ENCODE measurements at places on chromosomes 7 and 10.

DNA sequence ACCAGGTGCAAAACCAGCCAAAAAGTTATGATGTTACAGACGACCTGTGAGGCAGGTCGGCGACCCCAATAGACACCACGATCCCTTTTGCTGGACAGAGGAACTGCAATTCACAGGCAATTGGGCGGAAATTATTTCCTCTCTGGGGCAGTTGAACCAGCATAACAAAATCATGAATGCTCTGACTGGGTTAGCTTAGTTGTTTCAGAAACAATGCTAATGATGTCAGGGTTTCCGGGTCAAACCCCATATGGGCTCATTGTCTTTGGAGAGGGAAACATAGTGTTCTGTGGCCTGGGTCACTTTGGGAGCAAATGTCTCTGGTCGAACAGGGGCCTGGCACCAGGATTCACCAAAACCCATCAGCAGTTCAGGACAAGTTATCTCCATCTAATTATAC lies 669.1 kb upstream of the NRP1 start:
- no peak for DNase-seq

DNA sequence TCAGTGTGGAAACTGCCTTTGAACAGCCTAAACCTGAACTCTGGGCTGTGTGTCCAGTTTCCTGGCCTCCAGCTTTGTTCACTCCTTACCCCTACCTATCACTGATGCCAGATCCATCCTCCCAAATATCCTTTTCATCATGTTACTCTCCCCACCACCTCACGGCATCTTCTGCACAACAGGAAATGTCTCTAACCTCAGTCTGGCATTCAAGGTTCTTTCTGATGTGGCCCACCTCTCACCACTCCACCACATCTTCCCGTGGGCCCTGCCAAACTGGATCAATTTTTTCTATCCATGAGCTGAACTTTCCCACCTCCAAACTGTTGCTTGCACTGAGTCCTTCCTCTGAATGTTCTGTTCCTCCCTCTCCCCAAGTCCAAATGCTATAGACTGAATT lies 35.8 kb upstream of the MAP3K8 start:
- DNase-seq, result no peak

DNA sequence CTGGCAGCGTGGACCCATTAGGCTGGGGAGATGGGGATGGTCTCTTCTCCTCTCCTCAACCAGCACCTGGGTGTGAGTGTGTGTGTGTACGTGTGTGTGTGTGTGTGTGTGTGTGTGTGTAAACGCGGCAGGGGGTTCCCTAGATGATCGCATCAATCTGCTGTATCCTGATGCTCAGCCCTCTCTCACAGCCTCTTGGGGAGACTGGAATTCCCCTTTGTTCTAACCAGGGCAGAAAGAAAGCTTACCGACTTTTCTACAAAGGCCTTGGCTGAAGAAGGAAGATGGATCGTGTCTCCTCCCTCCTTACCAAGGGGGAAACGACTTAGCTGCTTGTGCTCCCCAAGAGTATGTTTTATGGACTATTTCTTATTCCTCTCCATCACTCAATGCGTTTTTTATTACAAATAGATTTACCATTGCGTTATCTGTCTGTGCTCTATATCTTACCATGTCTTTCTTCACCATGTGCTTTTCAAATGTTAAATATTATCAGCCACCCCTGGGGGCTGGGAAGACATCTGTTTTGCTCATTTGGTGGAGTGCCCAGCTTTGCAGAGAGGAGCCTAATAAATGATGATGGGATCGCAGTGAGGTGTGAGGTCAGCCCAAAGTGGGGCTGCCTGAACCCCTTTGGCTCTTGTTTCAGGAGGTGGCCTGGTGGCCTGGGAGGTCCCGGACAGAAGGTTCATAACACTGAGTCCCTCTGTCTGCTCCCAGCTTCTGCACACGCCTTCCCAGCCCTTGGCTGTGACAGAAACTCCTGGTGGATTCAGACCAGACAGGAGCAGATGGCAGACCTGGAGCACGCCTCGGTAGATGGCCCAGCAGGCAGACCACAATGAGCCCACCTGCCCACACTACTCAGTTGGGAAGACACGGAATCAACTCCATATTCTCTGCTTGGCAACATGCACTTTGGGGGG lies 262.0 kb downstream of the PRPF18 start:
- DNase-seq, result no peak

GRCh38 chr10:97547271-97547600 lies 25.3 kb upstream of the ANKRD2 start:
- DNase-seq, result no peak

- DNase-seq, result no peak
These were observed 11.4 kb upstream of the FAS start for GRCh38 chr10:88979153-88979562.

- DNase-seq, result no peak
These were observed 101.5 kb downstream of the ZNF92 start for GRCh38 chr7:65475040-65475726.

GRCh38 chr7:128937271-128937646 lies 468 bp upstream of the IRF5 start:
- DNase-seq, result no peak

GRCh38 chr7:136685501-136686173 lies 182.8 kb upstream of the CHRM2 start:
- DNase-seq, result no peak

- DNase-seq, result no peak
These were observed 13.8 kb downstream of the CYTH3 start for GRCh38 chr7:6258440-6259182.

- DNase-seq, result no peak
These were observed 5.7 kb downstream of the HIP1 start for GRCh38 chr7:75732764-75733630.

- DNase-seq, result no peak
These were observed 45.7 kb downstream of the ESYT2 start for GRCh38 chr7:158783595-158783994.

DNA sequence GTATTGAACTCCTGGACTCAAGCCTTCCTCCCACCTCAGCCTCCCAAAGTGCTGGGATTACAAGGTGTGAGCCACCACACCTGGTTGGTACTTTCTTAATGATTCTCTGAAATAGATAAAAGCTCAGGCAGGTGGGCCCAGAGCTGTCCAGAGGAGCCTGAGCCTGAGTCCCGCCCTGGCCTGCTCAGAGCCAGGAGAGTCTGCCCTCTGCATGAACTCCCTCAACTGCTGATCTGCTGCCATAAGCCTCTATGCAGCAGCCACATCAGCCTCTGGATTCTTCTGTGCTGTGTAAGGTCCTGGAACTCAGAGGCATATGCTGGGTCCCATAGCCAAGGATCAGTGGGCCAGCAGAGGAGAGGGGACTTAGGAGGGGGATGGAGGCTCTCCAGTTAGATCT lies 23.1 kb upstream of the DDIT4 start:
- no peak for DNase-seq

DNA sequence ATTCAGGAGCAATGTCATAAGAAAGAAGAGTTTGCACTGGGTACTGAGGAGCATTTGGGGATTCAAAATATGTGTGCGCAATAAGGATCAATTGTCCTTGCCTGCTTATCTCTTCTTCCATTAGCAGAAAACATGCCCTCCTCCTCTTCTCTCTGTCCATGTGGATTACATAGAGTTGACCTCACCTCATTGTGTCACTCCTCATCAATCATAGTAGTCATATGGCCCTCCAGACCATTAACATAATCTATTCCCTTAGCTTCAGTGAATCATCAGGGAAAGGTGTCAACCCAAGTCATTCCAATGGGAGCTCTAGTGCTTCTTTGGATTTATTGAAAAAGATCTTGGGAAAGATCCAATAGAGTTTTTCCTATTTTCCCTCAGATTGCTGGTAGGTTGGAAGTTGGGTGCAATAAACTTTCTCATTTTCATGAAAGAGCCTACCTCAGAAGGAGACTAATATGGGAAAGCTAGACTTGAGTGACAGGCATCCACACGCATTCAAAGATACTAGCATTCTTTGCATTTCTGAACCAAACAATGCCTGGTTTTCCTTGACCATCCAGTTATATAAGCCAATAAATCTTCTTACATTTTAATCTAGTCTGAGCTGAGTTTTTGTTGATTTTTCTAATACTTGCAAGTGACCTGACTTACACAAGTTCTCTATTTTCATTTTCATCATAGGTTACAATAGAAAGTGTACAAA lies 71.5 kb upstream of the FAM13C start:
- no peak for DNase-seq

DNA sequence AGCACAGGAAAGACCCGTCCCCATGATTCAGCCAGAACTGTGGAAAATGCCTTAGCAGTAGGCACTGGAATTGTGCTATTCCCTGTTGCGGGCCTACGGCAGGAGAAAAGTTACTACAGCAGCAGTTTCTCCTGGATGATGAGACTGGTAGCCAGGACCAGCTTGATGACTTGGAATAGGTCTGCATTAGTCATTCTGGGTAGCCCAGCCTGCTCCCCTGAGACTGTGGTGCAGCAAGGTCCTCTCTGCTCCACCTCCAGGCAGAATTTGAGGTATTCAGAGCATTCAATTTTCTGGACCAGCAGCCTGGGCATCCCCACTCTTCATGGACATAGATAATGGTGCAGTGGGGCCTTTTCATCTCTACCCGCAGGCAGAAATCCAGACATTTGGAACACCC lies 490.0 kb downstream of the SH2D4B start:
- no peak for DNase-seq

Measured in GM06990 (cell line).